ENCODE measurements at places on chromosomes 2 and 18. TPM values are rescaled to one million over a fixed set of nuclear protein-coding genes. Genes with fewer than 3 reads are reported as not detected.

Gene DNPEP
- 99.6 TPM for total RNA-seq

Gene ADCYAP1
- not detected for total RNA-seq

Gene CD302
- 0.67 TPM for total RNA-seq

Gene IMMT
- total RNA-seq = 163 TPM

Gene CHST10
- total RNA-seq = 3.3 TPM

Gene LCT
- total RNA-seq = 0.45 TPM

Gene EPHA4
- 8.0 TPM for total RNA-seq

Gene SMC6
- total RNA-seq = 14.1 TPM

Gene CD8B2
- total RNA-seq = 0.15 TPM

Gene ASB18
- total RNA-seq = not detected

Gene ZNF532
- total RNA-seq = 11.8 TPM

Gene IL37
- 0.78 TPM for total RNA-seq

Gene CYP27A1
- 0.66 TPM for total RNA-seq

Gene CACNB4
- 0.32 TPM for total RNA-seq

Gene UGT1A4
- not detected for total RNA-seq

DNA sequence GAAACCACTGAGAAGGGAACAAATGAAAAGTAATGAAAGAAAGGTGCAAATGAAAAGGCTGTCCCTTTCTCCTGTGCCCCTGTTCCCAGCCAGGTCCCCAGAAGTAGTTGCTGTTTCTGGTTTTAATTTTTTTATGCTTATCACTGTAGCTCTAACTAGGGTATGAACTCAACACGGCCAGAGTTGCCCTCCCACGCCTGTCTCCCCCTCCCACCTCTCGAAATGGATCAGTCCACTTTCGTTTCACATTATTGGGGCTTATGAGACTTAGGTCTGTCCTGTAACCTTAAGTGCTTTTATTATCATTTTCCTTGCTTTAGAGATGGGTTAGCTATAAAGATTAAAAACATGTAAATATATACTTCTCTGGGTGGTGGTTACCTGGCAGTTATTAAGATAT is 8.6 kb downstream of the RBFA start:
- ATAC-seq = no peak

DNA sequence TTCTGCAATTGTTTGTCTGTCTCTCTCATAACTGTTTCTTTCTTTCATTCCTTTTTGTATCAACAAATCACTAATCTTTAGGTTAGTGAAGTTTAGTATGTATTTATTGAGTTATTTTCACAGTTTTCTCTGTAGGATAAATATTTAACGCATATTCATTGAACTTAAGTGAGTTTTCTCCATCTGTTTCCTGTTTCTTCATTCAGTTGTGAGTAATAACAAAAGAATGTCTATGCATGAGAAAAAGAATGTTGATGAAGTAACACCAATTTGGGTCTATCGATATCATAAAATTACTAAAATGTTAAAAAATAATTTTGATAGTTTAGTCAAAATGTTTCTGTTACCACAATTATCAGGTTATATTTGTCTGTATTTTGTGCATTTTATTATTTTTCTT is 948.0 kb downstream of the DSC3 start:
- ATAC-seq = no peak

GRCh38 chr2:188474316-188474715 is 182.6 kb downstream of the GULP1 start:
- no peak for ATAC-seq

DNA sequence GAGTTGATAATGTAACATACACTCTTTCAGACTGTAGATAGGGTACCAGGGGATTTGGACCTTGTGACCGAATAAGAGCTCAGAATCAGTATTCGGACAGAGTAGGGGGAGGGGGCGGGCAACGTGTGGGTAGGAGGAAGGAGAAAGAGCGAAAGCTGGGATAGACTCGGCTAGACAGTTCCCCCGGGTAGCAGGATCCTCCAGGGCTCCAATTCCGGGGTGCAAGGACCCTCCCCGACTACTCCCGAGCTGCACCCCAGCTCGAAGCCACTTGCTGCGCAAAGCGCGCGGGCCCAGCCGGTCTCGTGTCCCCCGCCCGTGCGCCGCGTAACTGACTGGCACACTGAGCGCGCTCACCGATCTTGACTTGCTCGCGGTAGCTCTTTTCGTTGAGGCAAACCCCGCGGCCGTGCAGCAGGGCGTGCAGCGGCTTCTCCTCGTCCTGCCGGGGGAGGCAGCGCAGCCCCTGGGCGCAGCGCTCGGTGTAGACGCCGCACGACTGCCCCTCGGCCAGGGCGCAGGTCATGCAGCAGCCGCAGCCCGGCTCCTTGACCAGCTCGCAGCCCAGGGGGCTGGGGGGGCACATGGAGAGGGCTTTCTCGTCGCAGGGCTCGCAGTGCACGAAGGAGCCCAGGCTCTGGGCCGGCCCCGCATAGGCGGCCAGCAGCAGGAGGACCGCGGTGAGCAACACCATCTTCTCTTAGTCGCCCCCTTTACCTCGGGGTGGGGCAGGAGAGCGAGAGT is 1.1 kb downstream of the IGFBP5 start:
- no peak for ATAC-seq

GRCh38 chr2:226995625-226996041 is 159.8 kb downstream of the RHBDD1 start:
- ATAC-seq = peak; percentile 100

DNA sequence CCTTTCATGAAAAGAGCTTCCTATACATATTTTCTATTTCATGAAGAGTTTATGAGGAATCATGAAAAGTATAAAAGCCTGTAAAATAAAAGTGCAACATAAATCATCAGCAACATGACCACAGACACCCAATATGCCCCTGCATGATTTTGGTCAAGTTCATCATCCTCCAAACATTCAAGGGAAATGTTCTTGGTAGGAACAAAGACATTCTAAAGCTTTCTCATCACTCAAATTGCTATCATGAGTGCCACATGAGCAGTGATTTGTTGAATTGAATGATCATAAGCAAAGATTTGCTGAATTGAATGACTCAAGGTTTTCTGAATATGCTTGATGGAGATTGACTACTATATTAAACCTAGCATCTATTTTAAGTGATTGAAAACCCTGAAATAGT is 172.2 kb downstream of the MBD2 start:
- no peak for ATAC-seq

- ATAC-seq = peak; percentile 57
Observed at GRCh38 chr2:219387306-219388120, at the start of gene DNPEP. Gene DNPEP (minus strand): TSS chr2:219387912. CDS start chr2:219387794, 118 bp downstream.

DNA sequence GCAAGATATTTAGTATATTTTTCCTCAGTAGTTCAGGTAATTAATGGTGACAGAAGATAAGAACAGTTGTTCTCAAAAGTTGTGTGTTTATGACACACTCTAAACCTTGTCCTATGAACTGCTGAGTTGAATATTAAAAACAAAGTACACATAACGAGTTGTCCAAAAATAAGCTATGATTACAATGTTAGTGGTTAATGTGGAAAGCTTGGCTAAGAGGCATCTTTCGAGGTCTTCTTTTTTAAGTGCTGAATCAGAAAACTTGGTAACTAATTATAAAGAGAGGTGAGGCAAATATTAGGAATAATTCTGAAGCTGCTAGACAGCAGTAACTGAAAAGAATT is 1088.7 kb downstream of the SUCLG1 start:
- ATAC-seq = no peak

- ATAC-seq = no peak
Observed at GRCh38 chr18:7248877-7249276, 18.0 kb downstream of the LRRC30 start.

DNA sequence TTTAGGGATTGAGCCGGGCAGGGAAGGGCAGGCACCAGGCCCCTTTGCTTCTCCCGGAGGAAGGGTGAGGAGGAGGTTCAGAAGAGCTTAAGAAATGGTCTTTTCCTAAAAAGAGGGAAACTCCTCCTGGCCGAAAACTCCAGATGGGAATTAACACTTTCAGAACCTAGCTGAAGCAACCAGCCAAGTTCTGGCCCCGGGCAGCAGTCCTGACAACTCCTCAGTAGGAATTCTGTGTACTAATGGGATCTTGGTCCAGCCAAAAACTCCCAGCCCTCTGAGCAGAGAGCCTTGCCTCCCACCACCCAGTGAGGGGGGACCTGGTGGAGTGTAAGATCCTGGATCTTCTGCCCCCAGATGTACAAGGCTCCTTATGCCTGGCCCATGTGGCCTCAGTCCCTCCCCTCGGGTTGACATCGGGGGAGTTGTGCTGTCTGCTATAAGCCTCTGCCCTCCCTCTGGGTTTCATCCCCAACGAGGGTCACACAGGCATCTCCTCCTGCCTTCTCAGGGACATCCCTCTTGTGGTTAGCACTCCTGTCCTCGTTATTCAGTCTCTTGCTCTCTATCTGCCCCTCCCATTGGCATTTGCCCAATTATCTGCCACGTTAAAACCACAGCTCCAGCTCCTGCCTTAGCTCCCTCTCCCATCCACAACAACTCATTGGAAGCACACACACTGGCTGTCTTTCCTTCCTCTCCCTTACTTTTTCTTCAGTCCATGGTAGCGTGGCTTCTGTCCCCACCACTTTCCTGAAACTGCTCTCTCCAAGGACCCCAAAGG is 184.6 kb downstream of the CYP26B1 start:
- ATAC-seq = no peak

- ATAC-seq = no peak
Observed at GRCh38 chr2:143808166-143808565, 678.9 kb downstream of the ARHGAP15 start.

DNA sequence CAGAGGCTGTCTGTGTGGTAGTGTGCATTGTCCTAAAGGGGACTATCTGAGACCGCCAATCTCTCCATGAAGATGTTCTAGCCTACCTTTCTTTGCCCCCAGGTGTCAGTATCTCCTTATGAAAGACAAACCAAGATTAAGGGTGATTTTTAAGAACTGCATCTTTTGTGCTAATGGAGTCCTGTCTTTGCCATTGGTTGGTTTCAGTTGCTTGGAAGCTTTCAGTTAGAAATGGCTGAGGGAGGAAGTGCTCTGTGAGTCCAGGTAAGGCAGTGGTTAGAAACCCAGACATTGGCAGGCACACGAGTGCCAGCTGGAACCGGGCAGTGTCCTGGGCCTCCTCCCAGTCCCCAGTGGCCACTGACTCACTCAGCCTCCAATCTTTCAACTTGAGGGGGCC is 111.3 kb downstream of the DOCK10 start:
- ATAC-seq = no peak

- ATAC-seq = no peak
Observed at GRCh38 chr2:223894968-223895367, 50.2 kb downstream of the WDFY1 start.

Measured in activated T-helper 17 cell treated with anti-CD3 and anti-CD28 coated beads, Interleukin-2, amount 50 U/mL, for 72 hours (primary cell).